Right forelimb (tissue), 1 donor: ENCODE measurements at places on chromosomes 12 and 14.

DNA sequence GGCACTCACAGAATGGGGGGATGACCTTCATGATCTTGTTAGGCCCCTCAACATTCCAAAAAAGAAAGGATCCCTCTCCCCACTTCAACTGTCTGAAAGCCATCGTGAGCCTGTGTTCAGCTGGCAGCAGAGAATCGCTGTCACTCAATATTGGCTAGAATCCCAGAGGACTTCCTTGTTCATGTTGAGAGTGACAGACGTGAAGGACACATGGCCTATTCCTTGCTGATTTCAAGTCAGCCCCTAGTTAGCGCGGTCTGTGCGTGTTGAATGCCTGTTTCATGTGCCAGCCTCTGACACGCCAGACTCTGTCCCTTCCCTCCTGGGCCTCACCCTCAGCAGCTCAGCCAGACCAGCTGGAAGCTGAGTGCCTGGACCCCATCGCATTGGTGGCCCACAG lies 43.1 kb downstream of the DNAH10 start:
- no peak for DNase-seq

- no peak for DNase-seq
Measured at GRCh38 chr12:50824914-50825313, 17.8 kb upstream of the TMPRSS12 start.

DNA sequence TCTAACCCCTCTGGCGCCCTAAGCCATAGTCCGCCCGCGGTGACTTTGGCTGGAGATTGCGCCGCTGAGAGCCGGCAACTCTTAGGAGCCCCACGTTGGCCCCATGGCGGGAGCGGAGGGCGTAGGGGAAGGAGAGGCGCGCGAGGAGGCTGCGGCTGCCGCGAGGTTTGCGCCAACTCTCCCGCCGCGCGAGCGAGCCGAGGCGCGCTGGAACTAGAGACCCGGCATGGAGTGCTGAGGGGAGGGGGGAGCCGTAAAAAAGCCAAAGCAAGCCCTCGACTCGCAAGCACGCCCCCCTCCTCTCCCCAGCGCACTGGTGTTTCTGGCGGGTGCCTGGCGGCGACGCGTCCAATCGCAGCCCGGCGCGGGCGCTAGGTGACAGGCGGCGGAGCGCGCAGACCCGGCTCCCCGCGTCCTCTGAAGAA lies at the start of gene SYT10:
SYT10 (minus strand) TSS at position 233 of the 425 bp plus-strand sequence. CDS start 297 bp downstream, outside the sequence.
- DNase-seq: peak; percentile 54

- DNase-seq: no peak
Measured at GRCh38 chr14:88181072-88181471, 142.0 kb downstream of the KCNK10 start.

DNA sequence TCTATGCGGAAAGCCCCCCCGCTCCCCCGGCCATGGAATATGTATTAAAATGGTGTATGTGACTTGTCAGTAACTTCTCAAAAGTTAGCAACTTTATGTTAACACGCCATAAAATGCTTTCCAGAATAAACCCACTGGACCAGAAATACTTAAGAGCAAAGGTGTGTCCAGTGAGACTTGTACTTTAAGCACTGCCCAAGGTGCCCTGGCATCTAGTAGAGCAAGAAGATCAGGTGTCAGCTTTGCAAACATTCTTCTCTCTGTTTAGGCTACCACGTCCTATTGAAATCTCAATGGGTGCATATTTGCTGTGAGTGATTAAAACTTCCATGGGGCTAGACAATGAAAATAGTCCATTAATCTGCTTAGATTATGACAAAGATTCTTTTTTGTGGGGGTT lies 201.2 kb downstream of the ESR2 start:
- no peak for DNase-seq

- no peak for DNase-seq
Measured at GRCh38 chr12:88062474-88062873, 33.3 kb upstream of the C12orf50 start.

- no peak for DNase-seq
Measured at GRCh38 chr14:31307618-31308017, 100.0 kb upstream of the HECTD1 start.

GRCh38 chr12:74685385-74685784 lies 147.8 kb downstream of the ATXN7L3B start:
- DNase-seq: no peak

GRCh38 chr14:59591641-59592370 lies 15.2 kb upstream of the CCDC175 start:
- DNase-seq: no peak

- DNase-seq: no peak
Measured at GRCh38 chr12:2960996-2961616, 1.9 kb downstream of the TEAD4 start.

DNA sequence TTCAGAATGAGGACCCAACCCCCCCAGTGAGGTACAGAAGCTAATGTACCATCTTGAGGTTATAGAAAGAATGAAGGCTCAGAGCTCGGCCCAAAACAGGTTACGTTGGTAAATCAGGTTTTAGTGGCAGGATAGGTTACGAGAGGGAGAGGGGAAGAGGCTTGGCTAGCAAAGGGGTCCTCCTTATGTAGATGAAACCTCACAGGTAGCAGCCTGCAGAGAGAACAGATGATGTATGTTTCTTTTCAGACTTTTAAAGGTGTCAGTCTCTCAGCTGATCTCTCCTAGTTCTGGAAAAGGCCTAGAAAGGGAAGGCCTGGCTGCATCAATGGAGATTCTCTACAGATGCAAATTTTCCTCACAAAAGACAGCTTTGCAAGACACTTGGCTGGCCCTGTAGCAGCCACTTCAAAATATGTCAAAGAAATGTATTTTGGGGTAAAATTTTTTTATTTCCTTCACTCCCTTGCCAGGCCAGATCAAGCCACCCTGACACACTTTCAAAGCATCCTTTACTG lies 71.7 kb upstream of the CPSF6 start:
- no peak for DNase-seq

GRCh38 chr12:97672870-97673269 lies 210.3 kb downstream of the RMST start:
- DNase-seq: no peak

DNA sequence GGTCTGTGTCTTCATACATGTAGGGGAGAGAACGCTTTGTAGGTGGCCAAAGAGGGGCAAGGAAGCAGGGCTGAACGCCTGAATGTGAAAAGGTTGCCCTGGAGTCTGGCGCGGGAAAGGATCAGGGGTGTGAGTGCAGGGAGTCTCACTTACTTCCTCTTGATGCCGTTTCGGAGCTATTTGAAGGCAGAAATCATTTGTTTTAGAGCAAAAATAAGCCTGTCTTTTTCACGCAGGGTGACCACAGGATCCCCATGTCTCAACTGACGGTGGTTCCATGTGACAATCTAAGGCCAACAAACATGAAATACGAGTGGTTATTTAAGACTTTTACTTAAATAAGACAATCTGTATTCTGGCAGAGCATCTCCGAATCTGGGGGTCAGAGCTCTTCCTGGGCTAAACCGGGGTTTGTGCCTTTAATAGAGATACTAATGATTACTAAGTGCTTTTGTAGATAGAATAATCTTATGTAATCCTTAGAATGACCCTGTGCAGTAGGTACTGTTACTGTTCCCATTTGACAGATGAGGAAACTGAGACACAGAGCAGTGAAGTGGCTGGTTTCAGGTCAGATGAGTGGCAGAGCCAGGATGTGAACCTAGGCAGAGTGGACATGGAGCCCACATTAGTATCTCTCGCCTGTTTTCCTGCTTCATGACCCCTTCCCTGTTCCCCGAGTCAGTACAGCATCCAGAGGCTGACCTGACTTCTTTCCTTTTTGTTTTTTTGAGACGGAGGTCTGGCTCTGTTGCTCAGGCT lies 1.9 kb downstream of the BRI3BP start:
- no peak for DNase-seq

- no peak for DNase-seq
Measured at GRCh38 chr14:78902010-78902623, 731.9 kb downstream of the NRXN3 start.

DNA sequence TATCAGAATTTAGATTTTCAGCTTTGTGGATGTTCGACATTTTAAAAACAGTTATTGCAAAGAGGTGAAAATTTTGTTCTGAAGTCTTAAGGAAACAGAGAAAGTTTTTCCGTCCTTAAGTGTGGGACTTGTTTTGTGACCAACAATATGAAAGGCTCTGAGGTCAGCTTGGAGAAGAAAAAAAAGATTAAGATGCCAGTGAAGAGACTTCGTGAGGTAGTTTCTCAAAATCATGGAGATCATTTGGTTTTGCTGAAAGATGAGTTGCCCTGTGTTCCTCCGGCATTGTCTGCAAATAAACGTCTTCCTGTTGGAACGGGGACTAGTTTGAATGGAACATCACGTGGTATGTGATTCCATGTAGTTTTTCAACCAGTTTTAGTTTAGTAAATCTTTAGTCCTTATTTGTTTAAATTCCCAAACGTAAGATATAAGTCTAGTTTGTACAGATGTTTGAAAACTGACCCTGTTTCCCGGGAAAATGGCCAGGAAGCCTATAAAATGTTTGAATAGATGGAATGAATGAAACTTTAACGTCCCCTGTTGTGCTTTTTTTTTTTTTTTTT lies 682 bp downstream of the KIAA0586 start:
- peak; percentile 50 for DNase-seq

DNA sequence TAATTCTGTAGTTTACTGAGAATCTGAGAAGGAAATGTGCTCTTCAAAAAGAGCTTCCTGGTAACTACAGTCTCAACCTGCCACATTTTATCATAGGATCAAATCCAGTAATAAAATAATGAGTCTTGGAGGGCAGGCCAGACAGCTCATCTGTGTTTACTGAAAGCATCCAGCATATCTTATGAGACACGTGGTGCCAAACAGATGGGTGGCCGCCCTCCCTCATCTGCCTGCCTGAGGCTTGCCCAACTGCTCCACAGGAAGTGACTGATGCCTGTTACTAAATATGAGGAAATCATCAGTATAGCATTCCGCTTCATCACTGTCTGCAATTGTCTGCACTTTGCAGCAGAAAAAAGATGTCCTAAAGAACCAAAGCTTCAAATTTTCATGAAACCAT lies 13.5 kb downstream of the DHRS7 start:
- no peak for DNase-seq

- DNase-seq: no peak
Measured at GRCh38 chr12:76622351-76622750, 62.8 kb upstream of the OSBPL8 start.

DNA sequence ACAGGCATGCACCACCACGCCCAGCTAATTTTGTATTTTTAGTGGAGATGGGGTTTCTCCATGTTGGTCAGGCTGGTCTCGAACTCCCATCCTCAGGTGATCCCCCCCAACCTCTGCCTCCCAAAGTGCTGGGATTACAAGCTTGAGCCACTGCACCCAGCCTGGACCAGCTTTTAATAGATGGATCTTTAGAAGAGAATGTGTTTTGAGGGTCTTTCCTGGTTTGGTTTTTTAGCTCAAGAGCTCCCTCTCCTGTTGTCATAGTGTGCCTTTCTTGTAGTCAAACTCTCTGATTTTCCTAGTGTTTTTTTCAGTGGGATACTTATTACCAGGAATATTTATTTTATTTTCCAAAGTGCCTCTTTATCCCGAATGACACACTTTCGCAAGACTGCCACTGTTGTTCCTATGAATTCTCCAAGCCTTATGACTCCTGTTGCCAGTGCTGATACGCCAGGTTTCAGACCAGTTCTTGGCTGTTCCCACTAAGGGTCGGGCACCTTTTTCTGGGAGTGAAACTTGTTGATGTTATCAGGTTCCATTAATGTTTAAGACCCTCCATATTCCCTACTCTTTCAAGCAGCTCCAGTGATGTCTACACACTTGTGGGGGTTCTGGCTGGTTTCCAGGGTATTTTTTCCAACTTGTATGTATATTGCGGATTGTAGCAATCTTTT lies 31.5 kb upstream of the LIMA1 start:
- no peak for DNase-seq

DNA sequence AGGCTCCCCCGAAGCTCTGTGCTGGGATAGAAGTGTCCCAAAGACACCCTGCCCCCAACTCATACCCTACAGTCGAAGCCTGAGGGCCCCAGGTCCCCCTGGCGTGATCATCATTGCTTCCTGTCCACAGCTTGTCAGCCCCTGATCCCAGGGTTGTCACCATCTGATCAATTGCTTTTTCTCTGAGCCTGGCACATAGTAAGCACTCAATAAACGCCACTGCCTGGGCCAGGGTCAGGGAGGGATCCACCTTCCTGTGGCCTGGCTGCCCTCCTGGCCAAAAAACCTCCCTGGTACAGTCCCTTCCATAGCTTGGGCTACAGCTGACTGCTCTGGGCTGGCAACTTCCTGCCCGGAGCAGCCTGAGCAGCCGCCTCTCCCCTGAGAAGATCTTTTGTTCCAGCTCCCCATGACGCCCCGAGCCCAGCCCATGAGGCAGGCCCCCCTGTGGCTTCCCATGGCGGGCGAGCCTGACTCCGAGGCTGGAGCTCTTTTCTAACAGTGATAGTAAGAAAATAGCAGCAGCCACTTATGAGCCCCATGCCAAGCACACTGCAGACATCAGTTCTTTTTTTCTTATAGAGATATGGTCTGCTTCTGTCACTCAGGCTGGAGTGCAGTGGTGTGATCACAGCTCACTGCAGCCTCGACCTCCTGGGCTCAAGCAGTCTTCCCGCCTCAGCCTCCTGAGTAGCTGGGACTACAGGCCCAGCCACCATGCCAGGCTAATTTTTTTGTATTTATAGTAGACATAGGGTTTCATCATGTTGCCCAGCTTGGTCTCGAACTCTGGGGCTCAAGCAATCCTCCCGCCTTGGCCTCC lies 6.5 kb downstream of the SH2B3 start:
- no peak for DNase-seq

DNA sequence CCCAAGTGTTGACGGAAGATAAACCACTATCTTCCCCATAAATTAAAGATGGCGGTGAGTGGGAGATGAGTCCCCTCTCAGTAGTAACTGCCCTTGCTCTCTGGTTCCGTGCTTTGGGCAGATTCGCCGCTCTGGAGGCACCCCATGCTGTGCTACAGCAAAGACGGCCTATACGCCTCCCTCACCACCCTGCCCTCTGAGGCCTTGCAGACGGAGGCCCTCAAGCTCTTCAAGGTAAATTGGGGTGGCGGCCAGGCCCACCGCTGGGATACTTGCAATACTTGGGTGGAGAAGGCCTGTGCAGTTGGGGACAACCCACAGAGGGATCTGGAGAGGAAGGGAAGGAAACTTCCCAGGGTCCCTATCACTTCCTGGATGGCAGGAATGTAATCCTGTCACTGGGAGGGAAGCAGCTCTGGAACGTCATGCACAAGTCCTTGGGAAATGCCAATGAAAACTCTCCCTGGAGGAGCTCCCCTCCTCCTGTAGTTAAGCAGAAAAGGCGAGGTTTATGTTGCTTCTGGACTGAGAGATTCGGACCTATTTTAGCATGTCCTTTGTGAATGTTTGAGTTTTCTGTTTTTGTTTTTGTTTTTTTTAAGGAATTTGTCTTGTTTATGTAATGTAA lies 22.8 kb downstream of the PIGH start:
- DNase-seq: no peak

DNA sequence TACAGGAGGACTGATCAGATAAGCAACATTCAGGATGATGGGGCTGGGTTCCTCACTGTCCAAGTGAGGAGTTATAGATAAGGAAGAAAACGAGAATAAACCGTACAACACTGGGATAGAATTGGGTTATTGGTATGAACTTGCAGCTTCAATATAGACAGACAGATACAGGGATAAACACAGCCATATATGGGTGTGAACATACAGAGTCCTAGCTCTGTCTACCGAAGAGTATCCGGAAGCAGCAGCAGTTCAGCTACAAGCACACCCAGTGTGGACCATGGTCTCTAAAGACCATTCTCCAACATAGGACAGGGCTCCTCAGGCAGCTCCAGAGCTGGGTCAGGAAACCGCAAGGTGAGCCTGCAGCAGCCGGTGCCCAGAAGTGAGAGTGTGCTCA lies 40.8 kb downstream of the CDC42BPB start:
- DNase-seq: no peak
